ENCODE measurements at places on chromosomes 16 and 17.

DNA sequence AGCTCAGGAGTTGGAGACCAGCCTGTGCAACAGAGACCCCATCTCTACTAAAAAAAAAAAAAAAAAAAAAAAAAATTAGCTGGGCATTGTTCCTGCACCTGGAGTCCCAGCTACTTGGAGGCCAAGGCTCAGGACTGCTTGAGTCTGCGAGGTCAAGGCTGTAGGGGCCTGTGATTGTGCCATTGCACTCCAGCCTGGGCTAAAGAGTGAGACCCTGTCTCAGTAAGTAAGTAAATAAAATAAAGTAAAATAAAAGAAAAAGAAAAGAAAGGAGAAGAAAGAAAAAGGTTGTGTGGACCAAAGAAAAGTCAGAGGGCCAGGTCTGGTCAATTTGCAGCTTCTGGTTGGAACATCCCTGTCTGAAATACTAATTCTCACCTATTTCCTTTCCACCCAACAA is 18.4 kb downstream of the MT1X start:
- DNase-seq, result no peak

DNA sequence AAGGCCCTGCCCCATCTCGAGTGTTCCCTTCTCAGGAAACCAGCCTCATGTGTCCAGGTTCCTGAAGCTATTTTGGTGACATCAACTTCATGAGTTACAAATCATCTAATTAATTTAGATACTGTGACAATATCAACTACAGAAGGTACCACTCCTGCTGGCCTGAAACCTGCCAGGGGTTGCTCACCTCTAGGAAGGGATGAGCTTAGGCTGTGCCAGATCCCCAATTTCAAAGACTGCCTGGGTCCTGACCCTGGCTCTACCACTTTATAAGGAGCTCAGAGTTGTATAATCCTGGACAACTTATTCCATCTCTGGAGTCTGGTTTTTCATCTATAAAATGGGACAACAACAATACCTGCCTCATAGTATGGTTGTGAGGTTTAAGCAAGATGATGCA is 5.2 kb downstream of the C16orf78 start:
- no peak for DNase-seq

DNA sequence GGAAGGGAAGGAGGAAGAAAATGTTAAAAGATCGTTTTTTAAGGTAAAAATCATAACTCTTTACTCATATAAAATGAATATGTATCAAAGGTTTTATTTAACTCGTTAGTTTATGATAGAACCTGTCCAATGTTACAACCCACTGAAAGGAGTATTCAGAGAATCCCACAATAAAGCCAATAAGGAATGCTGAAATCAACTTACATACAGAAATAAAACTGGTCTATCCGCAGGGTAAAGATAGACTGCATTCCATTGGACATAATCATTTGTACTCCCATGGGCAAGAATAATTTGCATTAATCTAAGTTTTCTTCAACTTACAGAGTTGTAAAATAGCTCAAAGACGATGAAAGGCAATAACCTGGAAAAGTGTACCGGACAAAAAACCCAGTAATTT is 17.9 kb upstream of the BEAN1 start:
- no peak for DNase-seq

- DNase-seq, result peak; percentile 7
These were observed 284.6 kb upstream of the CDH5 start for GRCh38 chr16:66081775-66082366.

DNA sequence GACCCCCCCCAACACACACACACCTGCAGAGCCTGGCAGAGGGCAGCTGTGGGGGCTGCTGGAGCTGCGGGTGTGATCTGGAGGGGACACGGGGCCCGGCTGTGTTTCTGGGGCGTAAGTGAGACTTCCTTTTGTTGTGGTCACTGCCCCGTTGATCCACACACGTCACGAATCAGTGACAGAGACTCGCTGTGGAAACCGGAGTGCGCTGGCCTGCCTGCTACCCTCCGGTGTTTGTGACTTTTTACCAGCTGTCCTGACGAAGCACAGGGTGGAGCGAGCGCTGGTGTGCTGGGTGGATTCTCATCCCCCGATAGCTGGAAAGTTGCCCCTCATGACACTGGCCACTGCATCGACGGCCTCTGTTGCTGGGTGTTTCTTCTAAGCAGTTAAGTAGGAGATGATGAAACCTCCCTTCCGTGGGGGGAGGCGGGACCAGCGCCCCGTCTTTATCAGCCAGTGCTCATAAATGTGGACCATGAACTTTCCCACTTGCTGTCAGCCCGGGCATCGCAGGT is 2.3 kb downstream of the METRNL start:
- no peak for DNase-seq

- DNase-seq, result no peak
These were observed 35.3 kb upstream of the MMP2 start for GRCh38 chr16:55443434-55444346.

DNA sequence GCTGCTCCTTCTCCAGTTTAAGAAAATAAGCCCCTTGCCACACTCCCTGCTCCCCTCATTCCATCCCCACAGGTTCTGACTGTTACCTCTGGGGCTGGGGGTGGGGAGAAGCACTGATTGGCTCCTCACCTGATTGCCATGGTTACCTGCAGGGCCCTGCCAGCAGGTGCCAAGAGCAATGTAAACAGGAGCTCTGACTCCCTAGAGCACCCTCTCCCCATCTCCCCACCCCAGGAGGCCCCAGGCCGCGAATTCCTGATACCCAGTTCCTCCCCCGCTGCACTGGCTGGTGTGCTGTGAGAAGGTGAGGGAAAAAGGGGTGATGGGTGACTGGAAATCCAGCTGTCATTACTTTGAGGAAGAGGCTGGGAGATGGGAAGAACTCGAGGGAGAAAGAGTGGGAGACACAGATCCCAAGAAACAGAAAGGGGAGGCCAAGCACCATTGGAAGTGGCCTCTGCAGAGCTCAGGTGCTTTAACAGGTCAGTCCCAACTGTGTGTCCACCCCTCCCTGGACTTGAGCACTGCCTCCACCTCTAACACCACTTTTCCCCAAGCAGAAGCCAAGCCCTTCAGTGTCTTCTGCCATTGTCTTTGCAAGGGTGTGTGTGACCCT is 4.5 kb downstream of the PCGF2 start:
- no peak for DNase-seq

DNA sequence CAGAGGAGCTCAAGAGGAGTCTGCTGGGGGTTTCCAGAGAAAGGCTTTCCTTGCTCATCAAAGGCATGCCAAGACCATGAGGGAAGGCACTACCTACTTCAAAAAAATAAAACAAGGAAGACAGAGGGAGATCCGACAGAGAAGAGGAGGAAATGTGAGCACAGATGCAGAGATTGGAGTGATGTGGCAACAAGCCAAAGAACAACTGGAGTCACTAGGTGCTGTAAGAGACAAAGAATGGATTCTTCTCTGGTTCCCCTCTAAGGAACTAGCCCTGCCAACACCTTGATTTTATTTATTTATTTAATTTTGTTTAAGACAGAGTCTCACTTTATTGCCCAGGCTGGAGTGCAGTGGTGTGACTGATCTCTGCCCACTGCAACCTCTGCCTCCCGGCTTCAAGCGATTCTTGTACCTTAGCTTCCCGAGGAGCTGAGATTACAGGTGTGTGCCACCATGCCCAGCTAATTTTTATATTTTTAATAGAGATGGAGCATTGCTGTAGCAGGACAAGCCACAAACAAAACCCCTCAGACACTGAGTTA is 13.8 kb upstream of the ACSF2 start:
- no peak for DNase-seq

GRCh38 chr16:88466175-88466862 is 13.2 kb downstream of the ZFPM1 start:
- DNase-seq, result no peak

DNA sequence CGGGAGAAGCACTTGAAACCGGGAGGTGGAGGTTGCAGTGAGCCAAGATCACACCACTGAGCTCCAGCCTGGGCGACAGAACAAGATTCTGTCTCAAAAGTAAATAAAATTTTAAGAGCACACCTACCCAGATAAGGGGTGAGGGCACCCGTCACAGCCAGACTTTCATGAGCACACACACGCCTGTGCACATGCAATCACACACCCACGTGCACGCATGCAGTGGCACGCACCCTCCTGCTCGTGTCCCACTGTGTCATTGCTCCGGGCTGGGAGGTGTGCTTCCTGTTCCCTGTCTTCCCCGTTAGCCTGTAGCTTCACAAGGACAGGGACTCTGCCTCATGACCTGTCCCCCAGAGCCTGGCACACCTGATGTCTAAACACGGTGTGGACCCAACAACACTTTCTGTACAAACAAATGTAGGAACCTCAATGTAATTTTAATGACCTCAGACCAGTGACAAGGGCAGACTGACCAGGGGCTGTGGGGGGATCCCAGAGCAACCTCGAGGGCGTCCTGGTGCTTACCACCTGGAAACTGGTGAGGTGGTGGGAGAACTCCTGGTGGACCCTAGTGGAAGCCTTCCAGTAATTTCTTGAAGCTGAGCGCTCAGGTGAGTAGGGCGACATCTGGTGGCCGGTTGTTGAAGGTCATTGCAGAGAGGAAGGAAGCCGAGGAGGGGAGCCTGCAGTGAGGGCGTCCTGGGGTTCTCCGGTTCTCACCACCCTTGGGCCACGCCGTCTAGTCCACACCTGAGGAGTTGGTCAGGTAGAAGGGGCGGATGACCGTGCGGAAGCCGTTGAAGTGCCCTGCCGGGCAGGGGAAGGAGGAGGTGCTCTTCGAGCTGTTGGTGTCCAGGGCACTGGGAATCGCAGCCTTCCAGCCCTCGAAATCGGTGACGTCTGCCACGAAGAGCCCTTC is 8.6 kb downstream of the LGALS3BP start:
- DNase-seq, result peak; percentile 84

- peak; percentile 72 for DNase-seq
These were observed 67.9 kb downstream of the N4BP1 start for GRCh38 chr16:48542020-48542473.

DNA sequence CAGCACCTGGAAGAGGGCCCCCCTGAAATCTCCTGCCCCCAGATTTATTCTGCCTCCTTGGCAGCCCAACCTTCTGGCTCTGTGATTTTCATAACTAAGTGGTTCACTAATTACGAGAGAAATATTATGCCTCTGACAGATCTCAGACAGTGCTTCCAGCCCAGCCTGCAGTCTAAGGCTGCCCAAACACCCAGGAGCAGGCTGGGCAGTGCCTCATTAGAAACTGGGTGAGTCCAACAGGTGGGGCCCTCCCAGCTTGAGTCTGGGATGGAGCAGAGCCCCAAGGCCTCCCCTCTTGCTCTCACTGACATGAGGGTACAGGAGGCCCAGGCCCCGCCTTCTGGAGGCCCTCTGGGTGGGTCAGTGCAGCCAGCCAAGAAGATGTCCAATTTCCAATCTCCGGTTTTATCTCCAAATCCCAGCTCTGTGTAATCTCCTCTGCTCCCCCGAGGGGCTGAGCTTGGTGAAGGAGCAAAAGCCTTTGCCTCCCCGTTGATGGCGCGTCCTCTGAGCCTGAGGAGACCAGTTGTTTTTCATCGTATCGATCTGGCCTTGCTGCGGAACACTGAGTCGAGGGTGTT is 20.1 kb upstream of the ABCC3 start:
- DNase-seq, result no peak

- DNase-seq, result no peak
These were observed 31.9 kb upstream of the CRHR1 start for GRCh38 chr17:45752246-45752645.

DNA sequence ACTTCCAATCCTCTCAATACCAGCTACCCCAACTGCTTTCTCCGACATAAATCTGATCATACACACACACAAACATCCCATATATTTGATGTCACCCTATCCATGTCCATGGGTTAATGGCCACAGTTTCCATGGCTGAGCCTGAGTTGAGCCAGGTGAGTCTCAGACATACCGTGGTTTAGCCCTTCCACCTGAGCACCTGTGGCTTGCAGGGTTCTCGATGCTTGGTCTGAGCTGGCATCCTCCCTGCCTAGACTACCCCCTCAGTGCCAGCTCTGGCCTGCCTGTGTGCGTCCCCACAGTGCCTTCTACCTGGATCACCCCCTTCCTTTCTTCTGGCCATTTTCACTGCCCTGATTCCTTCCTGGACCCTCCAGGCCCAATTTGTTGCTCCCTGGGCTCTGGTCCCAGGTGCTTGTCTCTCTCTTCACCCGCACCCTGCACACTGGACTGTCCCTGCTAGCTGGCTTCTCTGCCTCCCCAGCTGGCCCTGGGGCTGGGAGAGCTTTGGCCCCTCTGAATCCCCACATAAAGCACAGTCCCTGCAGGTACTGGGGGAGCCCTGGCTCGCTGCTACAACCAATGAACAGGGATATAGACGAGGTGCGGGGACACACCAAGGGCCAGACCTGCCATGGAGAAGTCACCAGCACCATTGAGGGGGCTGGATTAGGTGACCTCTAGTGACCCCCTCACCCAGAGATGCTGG is 7.4 kb downstream of the ELMO3 start:
- DNase-seq, result no peak

DNA sequence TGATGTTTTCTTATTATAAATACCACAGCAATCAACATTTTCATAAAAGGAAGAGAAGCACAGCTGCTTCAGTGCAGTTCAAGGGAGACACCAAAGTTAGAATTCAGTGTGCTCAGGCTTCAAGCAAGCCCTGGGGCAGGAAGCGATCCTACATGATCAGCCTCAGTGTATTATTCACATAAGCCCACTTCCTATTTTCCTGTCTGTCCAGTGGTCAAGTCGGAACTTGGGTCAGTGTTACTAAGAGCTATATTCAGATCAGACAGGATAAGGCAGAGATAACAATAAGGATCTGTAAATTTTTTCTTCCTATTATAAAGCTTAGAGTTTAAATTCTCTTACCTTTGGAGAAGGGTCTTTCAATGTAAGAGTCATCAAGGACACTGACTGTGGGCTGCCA is 12.9 kb downstream of the HEATR6 start:
- DNase-seq, result no peak

- no peak for DNase-seq
These were observed 49.6 kb downstream of the RTN4RL1 start for GRCh38 chr17:1975573-1975972.

DNA sequence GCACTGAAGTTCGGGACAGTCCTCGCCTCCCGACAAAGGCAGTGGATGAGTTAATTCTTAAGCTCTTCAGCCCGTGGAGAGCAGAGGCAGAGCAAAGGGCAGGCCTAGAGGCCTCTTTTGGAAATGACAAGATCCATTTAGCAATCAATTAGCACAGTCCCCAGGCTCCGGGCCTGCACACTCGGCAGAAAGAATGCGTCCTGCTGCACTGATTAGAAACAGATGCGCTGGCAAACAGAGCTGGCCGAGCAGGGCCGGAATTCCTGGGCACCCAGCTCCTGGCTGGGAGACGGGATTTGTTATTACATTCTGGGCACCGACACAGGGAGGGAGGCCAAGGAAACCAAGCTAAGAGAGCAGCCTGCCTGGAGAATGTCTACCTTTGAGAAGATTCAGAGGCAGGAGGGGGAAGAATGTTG is 162.9 kb downstream of the COPRS start:
- no peak for DNase-seq

- DNase-seq, result no peak
These were observed 66.6 kb upstream of the AXIN2 start for GRCh38 chr17:65627891-65628643.

DNA sequence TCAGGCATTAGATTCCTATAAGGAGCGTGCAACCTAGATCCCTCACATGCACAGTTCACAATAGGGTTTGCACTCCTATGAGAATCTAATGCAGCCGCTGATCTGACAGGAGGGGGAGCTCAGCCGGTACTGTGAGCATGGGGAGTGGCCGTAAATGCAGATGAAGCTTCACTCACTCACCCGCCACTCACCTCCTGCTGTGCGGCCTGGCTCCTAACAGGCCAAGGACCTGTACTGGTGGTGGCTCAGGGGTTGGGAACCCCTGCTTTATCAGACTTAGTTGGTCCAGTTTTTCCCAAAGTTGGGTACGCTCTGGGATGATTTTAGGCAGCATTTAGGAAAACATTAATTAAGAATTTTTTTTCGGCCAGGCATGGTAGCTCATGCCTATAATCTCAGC is 103.8 kb downstream of the MARF1 start:
- DNase-seq, result no peak

GRCh38 chr16:8855051-8855786 is 13.6 kb downstream of the CARHSP1 start:
- peak; percentile 23 for DNase-seq

Data from dorsolateral prefrontal cortex (tissue), 122 donors.